ENCODE measurements at places on chromosomes 2 and 18.

- DNase-seq, result no peak
These were observed 87.9 kb upstream of the ETAA1 start for GRCh38 chr2:67309281-67309680.

DNA sequence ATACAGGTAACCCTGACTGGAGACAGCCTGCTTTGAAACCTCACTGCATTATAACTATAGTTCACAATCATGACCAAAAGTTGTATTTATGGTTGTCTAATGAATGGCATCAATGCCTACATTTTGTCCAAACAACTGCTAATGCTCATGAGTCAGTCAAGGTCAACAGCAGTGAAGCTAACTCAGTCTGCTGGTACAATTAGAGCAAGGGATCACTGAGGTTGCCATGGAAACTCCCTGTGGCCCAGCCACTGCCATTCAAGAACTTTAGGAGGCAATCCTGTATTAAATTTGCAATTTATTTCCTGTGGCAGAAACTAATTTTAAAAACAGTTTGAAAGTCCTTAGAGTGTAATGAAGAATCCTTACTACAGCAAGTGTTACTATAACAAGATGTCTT is 185.1 kb upstream of the SMAD7 start:
- DNase-seq, result no peak

DNA sequence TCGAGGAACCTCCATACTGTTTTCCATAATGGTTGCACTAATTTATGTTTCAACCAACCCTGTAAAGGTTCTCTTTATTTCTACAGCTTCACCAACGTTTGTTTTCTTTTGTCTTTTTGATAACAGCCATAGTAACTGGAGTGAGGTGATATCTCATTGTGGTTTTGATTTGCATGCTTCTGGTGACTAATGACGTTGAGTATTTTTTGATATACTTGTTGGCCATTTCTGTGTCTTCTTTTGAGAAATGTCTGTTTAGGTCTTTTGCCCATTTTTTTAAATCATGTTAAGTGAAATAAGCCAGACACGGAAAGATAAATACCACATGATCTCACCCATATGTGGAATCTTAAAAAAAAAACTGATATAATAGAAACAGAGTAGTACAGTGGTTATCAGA is 74.8 kb upstream of the SMIM21 start:
- no peak for DNase-seq

DNA sequence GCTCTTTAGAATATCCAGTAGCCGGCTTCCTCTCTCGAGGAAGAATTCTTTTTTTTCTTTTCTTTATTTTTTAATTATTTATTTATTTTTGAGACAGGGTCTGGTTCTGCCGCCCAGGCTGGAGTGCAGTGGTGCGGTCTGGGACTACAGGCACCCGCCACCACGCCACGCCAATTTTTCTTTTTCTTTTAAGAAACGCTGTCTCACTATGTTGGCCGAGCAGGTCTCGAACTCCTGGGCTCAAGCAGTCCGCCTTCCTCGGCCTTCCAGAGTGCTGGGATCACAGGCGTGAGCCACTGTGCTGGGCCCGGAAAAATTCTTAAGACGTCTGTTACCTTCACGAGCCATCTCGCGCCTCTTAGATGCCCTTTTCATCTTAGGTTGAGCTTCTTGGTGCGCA is 931 bp upstream of the TMEM131 start:
- DNase-seq, result no peak

GRCh38 chr18:47163241-47163640 is 12.9 kb downstream of the IER3IP1 start:
- no peak for DNase-seq

GRCh38 chr18:36350251-36350651 is 52.7 kb downstream of the FHOD3 start:
- DNase-seq, result no peak

DNA sequence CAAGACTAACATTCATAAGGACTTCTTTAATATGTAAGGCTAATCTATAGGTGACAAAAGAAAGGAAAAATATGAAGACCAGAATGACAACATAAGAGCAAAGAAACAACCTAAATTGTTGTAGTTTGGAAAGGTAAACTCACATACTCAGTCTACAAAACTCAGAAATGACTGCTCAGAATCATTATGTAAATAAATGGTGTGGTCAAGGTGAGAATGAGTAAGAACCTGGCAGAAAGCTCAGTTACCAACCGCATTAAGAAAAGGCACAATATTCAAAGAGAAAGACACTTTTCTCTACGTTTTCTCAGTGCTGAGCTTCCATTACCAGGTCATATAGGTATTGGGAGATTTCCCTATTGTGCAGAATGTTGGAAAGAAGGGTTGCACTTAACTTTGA is 15.8 kb downstream of the ATF2 start:
- DNase-seq, result no peak

- no peak for DNase-seq
These were observed 94.4 kb downstream of the CRIM1 start for GRCh38 chr2:36449943-36450392.

- DNase-seq, result no peak
These were observed 220.8 kb upstream of the GALNT5 start for GRCh38 chr2:157036726-157037125.

GRCh38 chr2:106105151-106105922 is 88.8 kb downstream of the UXS1 start:
- DNase-seq, result no peak

DNA sequence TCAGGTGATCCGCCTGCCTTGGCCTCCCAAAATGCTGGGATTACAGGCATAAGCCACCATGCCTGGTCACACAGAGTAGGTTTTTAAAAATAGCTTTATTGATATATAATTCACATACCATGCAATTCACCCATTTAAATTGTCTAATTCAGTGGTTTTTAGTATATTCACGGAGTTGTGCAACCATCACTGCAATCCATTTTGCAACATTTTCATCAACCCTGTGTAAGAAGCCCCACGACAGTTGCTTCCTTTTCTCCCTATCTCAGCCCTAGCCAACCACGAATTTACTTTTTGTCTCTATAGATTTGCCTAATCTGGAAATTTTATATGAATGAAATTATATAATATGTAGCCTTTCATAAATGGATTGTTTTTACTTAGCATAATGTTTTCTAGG is 266.4 kb downstream of the NAPG start:
- DNase-seq, result no peak

DNA sequence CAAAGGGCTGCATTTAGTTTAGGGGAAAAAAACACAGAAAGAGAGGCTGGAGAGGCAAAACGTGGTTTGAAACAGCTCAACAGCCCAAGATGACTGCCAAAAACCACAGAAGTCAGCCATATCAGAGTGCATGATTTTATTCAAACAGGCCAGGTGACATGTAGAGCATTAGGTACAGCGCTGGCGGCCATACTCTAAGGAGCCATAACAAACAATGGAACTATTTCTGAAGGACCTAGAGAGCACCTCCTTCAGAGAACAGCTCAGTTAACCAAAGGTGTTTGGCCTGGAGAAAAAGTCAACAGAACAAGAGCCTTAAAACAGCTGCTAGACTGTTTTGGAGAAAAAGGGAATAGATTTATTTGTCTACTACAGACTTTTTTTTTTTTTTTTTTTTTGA is 2.6 kb downstream of the THADA start:
- no peak for DNase-seq

- DNase-seq, result no peak
These were observed 1024.8 kb downstream of the TSN start for GRCh38 chr2:122780251-122780650.

DNA sequence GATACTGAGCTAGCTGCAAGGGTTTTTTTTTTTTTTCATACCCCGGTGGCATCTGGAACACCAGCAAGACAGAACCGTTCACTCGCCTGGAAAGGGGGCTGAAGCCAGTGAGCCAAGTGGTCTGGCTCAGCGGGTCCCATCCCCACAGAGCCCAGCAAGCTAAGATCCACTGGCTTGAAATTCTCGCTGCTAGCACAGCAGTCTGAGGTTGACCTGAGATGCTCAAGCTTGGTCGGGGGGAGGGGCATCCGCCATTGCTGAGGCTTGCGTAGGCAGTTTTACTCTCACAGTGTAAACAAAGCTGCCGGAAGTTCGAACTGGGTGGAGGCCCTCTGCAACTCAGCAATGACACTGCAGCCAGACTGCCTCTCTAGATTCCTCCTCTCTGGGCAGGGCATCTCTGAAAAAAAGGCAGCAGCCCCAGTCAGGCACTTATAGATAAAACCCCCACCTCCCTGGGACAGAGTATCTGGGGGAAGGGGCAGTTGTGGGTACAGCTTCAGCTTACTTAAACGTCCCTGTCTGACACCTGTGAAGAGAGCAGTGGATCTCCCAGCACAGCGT is 5.1 kb upstream of the MIB1 start:
- peak; percentile 17 for DNase-seq

- no peak for DNase-seq
These were observed 74.2 kb upstream of the ST6GAL2 start for GRCh38 chr2:106959975-106960682.

DNA sequence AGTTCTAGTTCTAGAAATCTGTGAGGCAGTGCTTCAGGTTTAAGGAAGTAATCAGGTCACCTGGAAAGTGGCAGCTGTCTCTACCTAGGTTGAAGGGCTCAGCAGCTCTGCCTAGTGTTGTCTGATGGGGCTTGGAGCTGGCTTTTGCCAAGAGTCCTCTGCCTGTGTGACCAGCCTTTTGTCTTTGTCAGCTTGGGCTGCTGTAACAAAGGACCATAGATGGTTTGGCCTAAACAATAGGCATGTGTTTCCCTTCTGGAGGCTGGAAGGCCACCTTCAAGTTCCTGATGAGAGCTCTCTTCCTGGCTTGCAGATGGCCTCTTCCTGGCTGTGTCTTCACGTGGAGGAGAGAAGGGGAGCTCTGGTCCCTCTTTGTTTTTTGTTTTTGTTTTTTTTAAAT is 13.3 kb downstream of the UBE2F start:
- DNase-seq, result no peak

- no peak for DNase-seq
These were observed 171.9 kb downstream of the STK39 start for GRCh38 chr2:168075446-168075845.

DNA sequence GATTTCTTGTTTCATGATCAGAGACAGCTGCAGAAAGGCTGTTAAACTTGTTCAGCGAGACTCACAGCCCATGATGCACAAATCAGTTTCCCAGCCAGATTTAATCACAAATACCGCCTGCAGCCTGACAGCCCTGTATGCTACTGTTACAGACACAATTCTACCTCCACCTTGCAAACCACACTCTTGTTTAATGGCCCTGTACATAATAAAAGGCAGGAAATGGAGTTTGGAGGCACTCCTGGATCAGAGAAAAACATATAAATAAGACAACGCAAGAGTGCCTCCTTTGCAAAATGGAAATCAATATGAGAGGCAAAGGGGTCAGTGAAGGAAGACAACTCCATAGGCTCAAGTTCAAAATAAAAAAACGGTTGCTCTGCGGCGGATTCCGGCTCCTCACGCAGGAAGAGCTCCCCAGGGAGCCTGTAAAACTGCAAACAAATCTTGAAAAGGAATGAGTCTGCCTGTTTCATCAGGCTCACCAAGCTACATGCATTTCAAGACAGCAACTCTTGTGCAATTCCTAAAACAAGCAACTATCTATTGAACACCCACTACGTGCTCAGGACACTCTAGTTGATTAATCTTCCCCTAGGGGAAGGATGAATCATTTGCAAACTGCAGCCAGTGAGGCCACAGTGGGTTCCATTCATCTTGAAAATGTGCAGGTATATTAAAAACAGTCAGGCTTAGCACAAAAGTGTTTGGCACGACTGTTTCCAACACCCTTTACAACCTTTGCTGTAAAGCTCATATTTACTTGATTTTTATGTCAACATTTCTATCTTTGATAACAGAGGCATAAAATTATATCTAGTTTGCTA is 37.5 kb downstream of the TBC1D8 start:
- DNase-seq, result no peak

GRCh38 chr18:74078257-74078656 is 69.4 kb downstream of the FBXO15 start:
- no peak for DNase-seq

- no peak for DNase-seq
These were observed 205.5 kb downstream of the TGIF1 start for GRCh38 chr18:3655254-3656050.

GRCh38 chr2:19554520-19554919 is 196.1 kb upstream of the OSR1 start:
- no peak for DNase-seq

DNA sequence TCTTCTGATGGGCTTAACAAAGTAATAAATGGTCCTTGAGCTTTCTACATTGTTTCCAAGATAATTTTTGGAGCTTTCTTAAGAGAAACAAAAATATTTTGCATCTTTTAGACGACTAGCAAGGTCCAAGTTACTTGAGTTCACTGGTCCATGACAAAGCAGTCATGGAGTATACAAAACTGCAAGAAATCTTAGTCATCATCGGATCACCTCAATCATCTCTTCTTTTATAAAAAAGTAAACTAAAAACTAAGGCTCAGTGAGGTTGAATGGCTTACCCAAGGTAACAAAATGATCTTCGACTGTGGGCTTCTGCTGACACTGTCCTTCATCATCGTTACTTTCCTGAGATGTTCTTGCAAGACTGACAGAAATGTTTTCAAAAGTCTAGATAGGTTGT is 11.9 kb downstream of the FIGN start:
- DNase-seq, result no peak

- no peak for DNase-seq
These were observed 24.4 kb downstream of the RBMS1 start for GRCh38 chr2:160469164-160469563.

DNA sequence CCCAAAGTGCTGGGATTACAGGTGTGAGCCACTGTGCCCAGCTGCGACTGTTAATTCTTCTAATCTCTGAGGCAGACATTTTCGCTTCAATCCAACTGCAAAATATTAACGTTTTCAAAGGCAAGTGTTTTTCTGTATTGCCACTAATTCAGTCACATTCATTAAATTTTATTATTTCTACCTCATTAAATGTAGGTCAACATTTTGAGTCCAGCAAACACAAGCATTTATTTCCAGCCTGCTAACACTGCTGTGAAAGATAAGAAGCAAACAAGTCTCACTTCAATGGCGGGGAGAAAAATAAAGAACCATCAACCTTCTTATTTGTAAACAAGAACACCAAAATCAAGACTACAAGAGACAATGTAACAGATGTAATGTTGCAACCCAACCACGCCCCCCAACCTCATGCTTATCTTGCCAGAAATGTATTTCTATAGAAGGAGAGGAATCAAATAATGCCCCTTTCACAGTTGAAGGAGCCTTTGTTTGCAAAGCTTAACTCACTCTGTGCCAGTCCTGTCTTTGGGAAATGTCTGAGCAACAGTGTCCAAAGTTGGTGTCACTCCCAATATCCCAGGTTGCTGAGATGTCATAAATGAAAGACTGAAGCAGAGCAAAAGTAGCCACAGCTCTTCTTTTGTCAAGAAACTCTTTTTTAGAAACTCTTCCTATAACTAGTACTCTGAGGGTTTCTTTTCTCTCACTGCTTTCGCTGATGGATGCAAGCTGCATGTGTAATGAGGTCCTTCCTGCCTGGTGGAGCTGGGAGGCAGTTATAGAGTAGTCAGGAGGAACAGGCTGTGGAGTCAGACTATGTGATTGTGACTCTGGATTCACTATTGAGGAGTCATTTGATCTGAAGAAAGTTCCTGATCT is 8.6 kb downstream of the DOCK10 start:
- no peak for DNase-seq

- no peak for DNase-seq
These were observed 95.8 kb upstream of the SPRED2 start for GRCh38 chr2:65528241-65528574.
